NCI-H1694 treated with DMSO at 0.1 percent for 48 hours (cell line): ENCODE measurements at places on chromosomes 5 and 9.

DNA sequence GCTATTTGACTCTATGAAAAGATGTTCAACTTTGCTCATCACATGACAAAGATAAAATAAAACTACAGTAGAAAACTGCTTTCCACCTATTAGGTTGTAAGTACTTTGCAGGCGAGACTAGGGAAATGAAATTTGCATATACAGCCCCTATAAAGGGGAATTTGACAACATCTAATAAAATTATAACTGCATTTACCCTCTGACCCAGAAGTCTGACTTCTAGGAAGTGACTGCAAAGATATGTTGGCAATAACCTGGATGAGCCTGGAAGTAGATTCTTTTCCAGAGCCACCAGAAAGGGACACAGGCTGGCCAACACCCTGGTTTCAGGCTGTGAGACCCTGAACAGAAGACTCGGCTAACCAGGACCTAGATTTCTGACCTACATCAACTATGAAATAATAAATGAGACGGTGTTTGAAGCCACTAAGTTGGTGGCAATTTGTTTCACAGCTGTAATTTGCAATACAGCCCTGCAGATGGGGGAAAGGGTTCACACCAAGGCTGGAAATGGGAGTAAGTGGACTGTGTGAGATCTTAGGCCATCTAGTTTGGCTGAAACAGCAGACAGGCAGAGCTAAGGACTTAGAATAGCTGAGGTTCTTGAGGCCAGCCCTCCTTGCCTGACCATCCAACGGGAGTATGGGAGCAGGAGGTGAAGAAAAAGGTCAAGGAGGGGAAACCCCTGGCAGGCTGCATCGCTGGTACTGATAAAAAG is 106.6 kb downstream of the SIL1 start:
- DNase-seq: no peak

- no peak for DNase-seq
These were observed 389.7 kb downstream of the TAF11L14 start for GRCh38 chr5:18023986-18024385.

DNA sequence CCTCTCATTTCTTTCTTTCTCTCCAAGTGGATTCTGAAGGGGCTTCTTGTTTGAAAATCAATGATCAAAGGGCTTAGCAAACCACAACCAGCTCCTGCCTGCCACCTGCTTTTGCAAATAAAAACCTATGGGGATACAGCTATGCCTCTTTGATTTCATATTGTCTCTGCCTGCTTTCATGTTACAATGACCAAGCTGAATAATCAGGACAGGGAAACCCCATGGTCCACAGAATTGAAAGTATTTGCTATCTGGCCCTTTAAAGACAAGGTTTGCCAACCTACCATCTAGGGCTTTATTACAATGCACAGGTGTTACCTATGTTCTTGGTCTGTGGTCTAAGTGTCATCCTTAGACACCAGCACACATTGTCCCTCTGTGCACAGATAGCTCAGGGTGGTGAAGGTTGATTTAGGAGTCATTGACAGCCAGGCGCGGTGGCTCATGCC is 28.8 kb upstream of the PLIN2 start:
- DNase-seq: no peak

DNA sequence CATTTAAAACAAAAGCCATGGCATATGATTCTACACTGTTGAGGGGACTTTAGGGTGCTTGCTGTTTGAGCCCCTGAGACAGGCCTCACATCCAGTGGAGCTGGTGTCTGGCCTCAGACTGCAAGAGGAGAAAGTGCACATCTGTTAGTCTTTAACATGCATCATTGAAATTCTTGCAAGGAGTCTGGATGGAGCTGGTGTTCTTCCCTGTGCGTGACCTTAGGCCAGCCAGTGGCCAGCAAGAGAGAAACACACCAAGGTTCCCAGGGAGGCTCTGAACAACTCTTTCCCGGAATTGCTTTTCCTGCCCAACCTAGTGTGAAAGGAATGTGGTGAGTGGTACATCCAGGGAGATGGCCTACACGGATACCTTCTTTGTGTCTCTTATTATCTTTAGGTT is 282.8 kb upstream of the TNC start:
- no peak for DNase-seq

DNA sequence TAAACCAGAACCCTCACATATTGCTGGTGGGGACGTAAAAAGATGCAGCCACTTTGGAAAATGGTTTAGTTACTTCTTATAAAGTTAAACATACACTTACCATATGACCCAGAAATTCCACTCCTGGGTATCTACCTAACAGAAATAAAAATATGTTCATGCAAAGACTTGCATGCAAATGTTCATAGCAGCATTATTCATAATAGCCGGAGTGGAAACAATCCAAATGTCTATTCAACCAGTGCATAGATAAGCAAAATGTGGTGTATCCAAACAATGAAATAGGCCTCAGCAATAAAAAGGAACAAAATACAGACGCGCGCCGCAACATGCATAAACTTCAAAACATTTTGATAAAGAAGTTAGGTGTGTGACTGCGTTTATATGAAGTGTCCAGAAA is 11.6 kb downstream of the EGR1 start:
- no peak for DNase-seq

GRCh38 chr9:80797831-80798688 is 891.3 kb downstream of the TLE1 start:
- DNase-seq: peak; percentile 93

DNA sequence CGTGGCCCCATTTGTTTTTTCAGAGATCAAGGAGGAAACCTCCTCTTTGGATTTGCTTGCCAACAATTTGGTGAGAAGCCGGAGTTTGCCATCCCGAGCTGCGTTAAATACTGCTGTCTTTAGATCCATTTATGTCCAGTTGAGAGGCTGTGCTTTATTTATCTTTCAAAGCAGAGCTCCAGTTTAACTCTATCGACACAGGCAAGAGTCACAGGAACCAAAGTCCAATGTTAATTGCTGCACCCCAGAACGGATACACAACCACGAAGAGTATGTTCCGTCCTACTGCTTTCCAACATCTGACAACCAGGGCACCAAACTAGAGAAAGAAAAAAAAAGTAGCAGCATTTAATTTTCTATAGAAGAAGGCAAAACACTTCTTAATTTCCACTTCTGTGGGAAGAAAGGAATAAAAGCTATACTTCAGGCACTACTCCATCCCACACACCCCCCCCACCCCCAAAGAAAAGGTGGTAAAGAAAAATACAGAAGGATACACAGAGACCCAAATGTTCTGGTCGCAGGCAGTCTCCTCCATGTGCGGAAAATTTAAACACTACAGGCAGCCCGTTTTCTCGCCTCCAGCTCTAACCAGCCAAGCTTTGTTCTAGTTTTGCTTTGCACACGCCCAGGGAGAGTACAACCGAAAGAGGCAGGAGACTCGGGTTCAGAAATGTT is 1.1 kb downstream of the FEM1C start:
- peak; percentile 19 for DNase-seq

DNA sequence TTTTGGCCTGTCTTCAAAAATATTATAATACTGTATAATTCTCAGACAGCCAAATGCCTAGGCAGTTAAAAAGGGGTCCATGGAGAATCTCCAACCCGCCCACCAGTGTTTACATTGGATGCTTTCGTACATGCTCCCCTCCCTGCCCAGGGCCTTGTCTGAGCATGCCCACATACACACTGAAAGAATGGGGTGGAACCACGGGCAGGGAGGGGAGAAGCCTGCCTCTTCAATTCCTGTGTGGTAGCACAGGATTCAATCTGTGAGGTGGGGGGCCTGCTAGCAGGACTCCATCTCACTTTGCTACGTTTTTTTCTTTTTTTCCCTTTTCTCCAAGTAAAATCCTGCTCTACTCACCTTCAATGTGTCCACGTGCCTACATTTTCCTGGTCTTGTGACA is 314.7 kb upstream of the GRAMD2B start:
- DNase-seq: no peak

- no peak for DNase-seq
These were observed 390.3 kb downstream of the ANXA1 start for GRCh38 chr9:73541923-73542322.

GRCh38 chr5:112549605-112550166 is 130.6 kb upstream of the EPB41L4A start:
- no peak for DNase-seq

DNA sequence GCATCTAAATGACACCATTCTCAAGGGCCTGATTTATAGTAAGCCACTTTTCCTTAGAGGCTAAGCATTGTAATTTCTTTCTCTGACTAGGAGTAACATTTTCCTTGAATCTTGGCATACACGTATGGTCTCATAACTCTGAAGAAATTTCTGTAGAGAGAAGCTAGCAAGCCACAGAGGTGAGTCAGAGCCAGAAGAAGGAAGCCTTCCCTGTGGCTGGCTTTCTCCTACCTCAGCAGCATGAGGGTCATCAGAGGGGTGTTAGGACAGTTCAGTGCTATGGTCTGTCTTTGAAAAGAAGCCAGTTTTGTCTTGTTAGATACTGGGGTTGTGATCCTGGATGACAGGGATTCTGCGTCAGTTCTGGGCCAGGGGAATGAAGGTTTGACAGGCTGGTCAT is 3.2 kb downstream of the SNX30 start:
- no peak for DNase-seq

DNA sequence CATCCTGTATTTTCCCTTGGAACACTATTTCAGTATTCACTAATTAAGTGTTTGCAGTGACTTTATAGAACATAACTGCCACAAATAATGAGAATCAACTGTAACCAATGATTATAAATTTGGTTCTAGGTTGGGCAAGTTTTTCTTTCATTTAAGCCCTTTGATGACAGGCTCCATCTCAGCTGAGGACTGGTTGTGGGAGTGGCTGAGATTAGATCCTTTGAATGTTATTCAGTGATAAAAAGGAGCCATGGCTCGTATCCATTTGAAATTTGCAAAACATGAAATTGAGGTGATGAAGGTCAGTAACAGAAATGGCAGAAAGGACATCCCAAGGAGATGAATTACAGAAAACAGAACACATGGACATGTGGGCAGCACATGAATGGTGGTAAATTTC is 138.1 kb upstream of the PCA3 start:
- no peak for DNase-seq

- DNase-seq: no peak
These were observed 483.9 kb upstream of the BRINP1 start for GRCh38 chr9:119853126-119853525.
